ENCODE measurements at places on chromosomes 2 and 18.

DNA sequence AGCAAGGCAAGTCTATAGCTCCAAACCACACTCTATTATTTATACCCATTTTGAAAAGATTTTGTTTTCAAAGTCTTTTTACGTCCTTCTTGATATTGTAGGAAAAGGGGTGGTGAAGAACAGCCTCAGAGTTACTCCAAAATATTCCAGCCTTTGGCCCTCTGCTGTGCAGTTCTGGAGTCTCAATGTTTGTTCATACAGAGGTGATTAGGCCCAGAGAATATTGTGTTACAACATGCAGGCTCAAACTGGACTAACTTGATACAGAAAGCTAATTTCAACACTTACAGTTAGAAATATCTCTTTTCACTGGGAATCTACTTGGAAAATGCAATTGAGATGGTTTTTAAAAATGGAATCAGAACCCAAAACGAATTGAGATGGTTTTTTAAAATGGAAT lies 40.4 kb upstream of the SLC25A52 start:
- DNase-seq: no peak

GRCh38 chr2:62817995-62818713 lies 112.6 kb downstream of the EHBP1 start:
- peak; percentile 70 for DNase-seq

GRCh38 chr2:63876311-63876710 lies 34.6 kb downstream of the UGP2 start:
- DNase-seq: no peak

DNA sequence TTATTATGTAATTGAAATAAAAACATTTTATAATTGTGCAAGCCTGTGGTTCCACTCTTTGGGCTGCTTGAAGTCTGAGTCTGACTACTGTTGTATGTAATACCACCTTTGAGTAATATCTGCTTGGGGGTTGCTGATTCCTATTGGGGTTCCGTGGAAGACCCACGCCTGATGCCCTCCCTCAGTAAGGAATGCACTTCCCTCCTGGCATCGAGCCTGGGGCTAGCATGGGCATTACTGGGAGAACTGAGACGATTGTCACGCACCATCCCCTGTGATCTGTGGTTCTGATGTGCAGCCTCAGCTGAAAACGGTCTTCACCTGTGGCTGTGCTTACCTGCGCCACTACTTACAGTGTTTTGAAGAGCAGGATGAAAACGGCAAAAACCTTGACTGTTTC lies 32.7 kb upstream of the RBM44 start:
- no peak for DNase-seq

GRCh38 chr2:154945984-154946383 lies 247.5 kb downstream of the KCNJ3 start:
- no peak for DNase-seq

DNA sequence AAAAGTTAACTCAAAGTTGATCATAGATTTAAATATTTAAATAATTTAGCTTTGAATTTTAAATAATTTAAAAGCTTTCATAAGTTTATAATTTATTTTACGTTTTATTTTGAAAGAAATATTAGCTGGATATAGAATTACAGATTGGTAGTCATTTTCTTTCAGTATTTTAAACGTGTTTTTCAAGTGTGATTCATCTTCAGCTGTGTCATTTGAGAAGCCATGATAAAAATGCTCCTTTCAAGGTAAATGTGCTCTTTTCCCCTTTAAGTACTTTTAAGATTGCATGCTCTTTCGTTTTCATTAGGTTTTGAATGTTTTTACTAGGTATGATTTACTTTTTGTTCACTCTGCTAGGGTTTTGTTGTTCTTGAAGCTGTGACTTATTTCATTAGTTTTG lies 116.8 kb upstream of the FIGN start:
- DNase-seq: peak; percentile 30

GRCh38 chr2:196530910-196531309 lies 108.6 kb upstream of the CCDC150 start:
- DNase-seq: no peak

DNA sequence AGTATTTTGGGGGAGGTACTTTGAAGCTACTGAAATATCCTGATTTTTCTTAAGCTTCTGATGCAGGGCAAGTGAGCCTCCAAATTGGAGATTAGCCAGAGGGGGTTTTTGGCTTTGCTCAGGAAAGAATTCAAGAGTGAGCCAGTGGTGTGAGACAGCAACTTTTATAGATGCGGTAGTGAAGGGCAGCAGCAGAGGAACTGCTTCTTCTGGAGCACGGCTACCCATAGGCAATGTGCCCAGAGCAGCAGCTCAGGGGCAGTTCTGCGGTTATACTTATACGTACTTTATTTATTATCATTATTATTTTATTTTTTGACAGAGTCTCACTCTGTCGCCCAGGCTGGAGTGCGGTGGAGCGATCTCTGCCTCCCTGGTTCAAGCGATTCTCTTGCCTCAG lies 19.8 kb upstream of the NT5DC4 start:
- no peak for DNase-seq

DNA sequence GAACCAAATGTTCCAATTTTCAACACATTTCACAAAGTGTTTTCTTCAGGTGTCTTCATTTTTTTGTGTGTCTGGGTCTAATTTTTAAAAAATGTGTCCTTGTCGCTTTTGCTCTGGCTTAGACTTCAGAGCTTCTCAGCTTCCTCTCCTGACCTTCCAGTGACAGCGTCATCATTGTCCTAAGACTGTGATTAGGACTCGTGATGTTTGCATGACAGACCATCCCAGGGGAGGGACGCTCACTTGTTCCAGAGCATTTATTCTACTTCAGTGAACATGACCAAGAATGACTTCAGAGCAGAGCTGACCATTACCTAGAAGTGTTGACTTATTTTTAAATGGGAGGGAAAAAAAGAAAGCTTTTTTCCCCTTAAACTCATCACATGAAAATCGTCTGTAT lies 591.9 kb downstream of the IRS1 start:
- DNase-seq: no peak

DNA sequence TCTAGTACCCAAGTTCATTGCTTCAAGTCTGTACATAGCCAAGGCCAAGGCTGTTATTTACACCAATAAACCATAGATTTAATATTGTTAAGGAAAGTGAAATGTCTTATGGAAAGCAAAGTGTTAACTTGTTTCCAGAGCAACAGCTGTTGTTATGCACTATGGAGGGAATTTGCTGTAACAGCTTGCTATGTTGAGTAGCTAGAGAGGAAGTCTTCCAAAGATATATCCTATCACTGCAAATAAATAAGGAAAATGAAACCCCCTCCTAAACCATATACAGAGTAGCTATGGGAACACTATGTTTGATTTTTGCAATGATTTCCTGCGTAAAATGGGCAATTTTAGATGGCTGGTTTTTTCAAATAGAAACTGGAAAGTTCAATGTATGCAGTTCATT lies 21.1 kb downstream of the TMEM182 start:
- DNase-seq: no peak

- DNase-seq: peak; percentile 64
These were observed 12.8 kb upstream of the GBX2 start for GRCh38 chr2:236180831-236181453.

GRCh38 chr2:180657054-180657453 lies 323.4 kb upstream of the UBE2E3 start:
- DNase-seq: peak; percentile 76

GRCh38 chr2:19592197-19592596 lies 233.8 kb upstream of the OSR1 start:
- no peak for DNase-seq

DNA sequence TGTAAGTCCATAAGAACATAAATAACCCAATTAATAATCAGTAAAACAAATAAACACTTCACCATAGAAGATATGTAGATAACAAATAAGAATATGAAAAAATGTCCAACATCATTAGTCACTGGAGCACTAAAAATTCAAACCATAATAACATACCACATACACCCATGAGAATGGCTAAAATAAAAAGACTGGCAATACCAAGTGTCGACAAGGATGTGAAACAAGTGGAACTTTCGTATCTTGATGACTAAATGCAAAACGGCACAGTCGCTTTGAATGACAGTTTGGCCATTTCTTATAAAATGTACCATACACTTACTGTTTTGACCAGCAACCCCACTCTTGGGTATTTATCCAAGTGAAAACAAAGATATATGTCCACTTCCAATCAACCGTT lies 26.8 kb downstream of the ANKMY1 start:
- DNase-seq: no peak

DNA sequence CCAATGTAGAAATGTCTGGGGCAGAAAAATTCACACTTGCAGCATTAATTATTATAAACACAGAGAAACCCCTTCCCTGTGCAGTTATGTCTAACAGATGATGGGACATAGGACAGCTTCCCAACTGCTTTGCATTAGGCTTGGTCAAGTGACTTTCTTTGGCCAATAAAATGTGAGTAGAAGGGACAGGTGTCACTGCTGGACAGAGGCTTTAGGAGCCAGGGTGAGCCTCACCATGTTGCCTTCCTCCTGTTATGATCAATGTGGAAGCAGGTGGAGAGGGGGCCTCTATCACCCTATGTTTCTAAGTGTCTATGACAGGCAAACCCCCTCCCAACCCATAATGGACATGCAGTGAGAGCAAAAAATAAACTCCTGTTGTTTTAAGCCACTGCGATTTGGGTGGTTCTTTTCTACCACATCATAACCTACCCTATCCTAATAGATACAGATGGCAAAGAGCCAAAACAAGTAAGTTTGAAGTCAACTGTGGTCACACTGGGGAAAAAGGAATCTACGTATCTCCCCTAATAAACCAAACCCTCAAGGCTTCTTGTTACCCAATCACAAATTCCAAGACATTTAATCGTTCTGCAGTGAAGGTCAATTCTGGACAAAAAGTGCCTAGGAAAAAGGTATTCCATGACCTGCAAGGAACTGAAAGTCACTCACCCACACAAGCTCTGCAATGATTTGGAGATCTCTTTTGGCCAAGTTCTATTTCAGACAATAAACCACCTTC lies 28.6 kb upstream of the POU3F3 start:
- peak; percentile 59 for DNase-seq

DNA sequence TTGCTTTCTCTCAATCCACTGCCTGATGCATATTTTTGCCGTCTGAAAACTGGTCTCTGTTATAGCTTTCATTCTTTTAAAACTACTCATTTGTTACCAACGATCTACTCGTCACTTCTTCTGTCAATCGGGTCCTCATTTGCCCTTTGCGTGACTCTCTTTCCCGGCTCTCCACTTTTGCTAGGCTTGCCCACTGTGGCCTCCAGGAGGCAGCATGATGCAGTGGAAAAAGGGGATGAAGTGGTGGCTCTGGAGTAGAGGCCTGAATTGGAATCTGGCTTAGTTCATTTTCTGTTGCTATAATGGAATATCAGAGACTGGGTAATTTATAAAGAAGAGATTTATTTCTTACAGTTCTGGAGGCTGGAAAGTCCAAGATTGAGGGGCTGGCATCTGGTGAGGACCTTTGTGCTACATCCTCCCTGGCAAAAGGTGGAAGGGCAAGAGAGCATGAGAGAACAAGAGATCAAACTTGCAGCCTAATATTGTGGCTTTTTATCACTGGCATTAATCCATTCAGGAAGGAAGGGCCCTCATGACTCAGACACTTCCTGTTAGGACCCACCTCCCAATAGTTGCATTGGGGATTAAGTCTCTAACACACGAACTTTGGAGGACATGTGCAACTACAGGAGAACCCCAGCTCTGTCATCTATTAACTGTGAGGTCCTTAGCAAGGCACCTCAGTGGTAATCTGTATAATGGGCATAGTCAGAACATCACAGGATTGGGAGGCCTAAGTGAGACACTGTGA lies 15.4 kb downstream of the GDF7 start:
- DNase-seq: peak; percentile 34

GRCh38 chr2:219452361-219453317 lies 18.0 kb downstream of the SPEG start:
- peak; percentile 90 for DNase-seq

- DNase-seq: no peak
These were observed 246.9 kb downstream of the LNPK start for GRCh38 chr2:175755169-175755568.

- no peak for DNase-seq
These were observed 184.7 kb upstream of the DLGAP1 start for GRCh38 chr18:4639628-4640310.

DNA sequence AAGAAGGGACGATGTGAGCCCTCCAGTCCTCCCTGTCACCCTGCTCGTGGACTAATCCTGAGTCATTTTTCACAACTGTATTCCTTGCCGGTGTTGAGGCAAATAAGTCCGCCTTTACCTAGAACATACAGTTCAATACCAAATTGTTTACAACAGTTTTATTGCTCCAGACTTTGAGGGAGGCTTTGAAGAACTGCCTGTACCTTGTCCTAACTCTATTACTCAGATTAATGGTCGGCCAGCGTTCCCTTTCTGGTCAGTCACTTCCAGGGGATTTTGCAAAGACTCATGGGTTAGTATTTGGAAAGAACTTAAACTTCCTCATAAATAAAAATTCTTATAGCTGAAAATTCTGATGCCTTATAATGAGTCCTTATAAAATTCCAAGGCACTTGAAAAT lies 85.1 kb upstream of the ZNF532 start:
- peak; percentile 32 for DNase-seq

- peak; percentile 29 for DNase-seq
These were observed 14.5 kb downstream of the OSBPL6 start for GRCh38 chr2:178208817-178209216.

GRCh38 chr2:201118961-201119854 lies 3.2 kb downstream of the CFLAR start:
- no peak for DNase-seq

GRCh38 chr2:36952748-36953197 lies 13.6 kb downstream of the STRN start:
- DNase-seq: no peak

DNA sequence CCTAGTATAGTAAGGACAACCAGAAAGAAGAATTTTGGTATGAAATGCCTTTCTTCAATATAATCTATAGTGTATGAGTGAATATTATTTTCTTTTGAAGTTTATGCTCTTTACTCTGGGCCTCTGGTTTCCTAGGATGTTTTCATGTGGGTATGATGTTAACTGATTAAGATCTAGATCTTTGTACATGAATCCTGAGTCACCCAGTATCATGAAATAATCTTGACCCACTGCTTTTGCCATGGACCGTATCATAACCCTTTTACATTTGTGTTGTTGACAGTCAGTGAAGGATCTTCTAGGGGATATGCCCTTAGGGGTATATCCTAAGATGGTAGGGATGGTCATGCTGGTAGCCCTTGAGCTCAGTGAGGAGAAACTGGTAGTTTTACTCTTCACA lies 100.3 kb downstream of the RAB3GAP1 start:
- peak; percentile 16 for DNase-seq

- DNase-seq: no peak
These were observed 143.2 kb downstream of the DDX1 start for GRCh38 chr2:15734674-15735483.

DNA sequence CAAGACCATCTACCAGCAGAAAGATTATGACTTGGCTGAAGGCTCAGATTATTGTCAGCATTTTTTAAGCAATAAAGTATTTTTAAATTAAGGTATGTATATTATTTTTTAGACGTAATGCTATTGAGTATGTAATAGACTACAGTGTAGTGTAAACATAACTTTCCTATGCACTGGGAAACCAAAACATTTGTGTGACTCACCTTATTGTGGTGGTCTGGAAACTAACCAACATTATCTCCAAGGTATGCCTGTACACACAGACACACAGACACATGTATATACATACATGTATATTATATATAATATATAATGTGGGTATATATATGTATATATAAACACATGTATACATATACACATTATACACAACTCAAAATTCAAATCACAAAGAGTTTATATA lies 9.1 kb upstream of the TMEFF2 start:
- DNase-seq: peak; percentile 54

- DNase-seq: no peak
These were observed 147.8 kb upstream of the ZNF236 start for GRCh38 chr18:76674596-76674995.

- DNase-seq: no peak
These were observed 5.0 kb downstream of the EIF2AK3 start for GRCh38 chr2:88622307-88622706.
